ENCODE measurements at places on chromosomes 12 and 14.

- DNase-seq: no peak
Observed at GRCh38 chr12:13587721-13588390, 391.3 kb downstream of the EMP1 start.

DNA sequence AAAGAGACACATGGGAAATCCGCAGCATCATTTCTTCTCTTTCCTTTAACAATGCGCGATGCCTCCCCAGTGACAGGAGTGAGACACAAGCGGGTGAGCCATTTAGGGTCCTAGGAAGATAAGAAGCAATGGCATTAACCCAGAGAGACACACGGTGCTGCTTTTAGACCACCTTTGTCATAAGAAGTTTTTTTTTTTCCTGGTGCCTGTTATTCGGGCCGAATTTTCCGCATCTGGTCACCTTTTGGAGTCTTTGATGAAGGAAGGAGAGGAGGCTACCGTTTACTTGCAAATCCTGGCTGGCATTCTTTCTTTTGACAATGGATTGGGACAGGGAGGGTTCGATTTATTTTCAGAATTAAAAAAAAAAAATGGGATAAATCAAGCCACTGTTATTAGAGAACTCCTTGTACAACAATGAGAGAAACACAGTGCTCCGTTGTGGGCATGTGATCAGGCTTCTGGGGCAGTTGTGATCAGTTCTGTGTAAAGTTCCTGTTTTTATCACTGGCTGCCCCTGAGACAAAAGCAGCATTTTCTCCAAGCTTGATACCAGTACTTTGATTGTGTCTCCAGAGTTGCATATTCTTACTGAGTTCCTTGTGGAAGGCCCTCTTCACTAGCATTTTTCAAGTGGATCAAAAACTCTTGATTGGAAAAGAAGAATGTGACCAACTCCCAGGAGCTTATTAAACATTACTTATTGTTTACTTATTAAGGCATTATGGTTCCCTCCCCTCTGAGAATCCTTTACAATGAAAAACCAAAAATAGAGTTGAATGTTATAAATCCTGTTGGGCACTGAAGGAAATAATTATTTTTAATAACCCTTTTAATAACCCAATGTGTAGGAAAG, 1.1 kb downstream of the DIP2B start:
- DNase-seq: no peak

GRCh38 chr14:60101786-60102185, 10.1 kb downstream of the PCNX4 start:
- DNase-seq: no peak

GRCh38 chr12:125083072-125083471, 17.8 kb downstream of the AACS start:
- DNase-seq: no peak

GRCh38 chr12:47319746-47320145, 240.0 kb upstream of the AMIGO2 start:
- DNase-seq: no peak

DNA sequence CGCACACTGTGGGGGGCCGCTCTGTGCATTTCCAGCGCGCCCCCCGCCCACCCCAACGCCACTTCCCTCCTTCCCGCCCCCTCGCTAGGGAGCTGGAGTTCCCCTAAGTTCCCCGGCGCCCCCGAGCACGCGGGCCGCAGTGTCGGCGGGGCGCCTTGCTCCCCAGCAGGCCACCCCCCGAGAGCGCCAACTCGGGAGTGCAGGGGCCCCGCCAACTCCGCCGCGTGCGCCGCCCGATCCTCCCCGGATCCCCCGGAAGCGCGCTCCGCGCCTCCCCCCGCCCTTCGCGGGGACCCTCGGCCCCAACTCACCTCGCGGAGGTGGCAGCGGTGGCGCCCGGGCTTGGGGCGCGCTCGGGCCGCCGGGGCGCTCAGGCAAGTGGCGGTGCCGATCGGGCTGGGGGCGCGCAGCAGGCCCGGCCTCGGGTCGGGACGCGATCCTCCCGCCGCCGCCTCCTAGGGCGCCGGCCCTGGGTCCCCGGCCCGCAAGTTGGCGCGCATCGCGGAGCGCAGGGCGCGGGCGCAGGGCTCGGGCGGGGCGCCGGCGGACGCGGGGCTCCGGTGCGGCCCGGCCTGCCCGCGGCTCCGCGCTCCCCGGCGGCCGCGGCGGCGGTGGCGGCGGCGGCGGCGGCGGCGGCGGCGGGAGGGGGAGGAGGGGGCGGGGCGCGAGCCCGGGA, at the start of gene NCOR2:
Gene NCOR2, minus strand, starts transcription at position 616 of the 676 bp plus-strand sequence. CDS start 72,361 bp downstream, outside the sequence.
- DNase-seq: no peak

DNA sequence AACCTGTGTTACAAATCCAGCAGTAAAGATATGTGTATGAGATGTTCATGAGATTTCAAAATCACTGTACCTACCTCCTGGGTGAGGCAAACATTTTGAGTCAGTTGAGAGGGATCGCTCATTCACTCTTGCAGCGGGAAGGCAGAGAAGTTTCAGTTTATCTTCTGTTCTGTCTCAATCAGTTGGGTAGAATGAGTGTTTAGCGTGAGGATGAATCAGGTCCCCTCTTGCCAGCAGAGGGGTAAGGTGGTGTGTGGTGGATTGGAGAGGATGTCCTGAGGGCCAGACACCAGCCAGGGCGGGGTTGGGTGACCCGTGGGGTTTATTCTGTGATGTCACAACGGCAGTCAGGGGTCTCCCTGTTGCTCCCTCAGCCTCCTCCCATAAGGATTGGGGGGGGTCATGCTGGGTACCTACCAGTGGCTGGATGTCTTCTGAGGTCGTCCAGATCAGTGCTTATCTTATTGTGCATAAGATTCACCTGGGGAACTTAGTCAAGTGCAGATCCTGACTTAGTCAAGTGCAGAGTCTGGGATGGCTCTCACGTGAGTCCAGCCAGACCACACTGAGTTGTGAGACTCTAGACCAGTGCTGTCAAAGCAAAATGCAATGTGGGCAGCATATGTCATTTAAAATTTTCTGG, at the start of gene GSG1:
Gene GSG1, minus strand, starts transcription at position 277 of the 643 bp plus-strand sequence. Its CDS starts 155 bp downstream, at position 122.
- no peak for DNase-seq

DNA sequence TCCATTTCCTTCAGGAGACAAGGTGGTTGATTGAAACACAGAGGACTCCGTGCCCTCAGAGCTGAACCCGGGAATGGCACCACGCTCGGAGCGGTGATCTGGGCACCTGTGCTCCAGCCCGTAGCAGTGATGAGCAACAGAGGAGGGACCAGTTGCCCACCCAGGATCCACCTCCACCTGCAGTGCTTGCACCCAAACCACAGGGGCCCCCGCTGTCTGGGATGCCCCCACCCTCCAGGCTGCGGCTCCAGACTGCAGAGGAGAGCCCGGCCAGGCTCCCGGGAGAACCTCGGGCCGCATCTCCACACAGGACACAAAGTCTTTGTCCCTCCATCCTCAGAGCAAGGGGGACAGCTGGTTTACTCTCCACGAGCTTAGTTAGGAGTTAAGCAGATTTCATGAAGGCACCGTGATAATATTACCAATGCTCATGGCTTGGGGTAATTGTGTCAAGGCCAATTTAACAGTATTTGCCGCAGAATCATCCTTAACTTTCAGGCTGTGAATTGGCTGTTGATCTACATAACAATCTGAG, 100.6 kb downstream of the TNFAIP2 start:
- no peak for DNase-seq

GRCh38 chr14:76499399-76499798, 123.5 kb downstream of the ESRRB start:
- DNase-seq: no peak

- no peak for DNase-seq
Observed at GRCh38 chr12:80720516-80720915, 3.8 kb downstream of the MYF5 start.

DNA sequence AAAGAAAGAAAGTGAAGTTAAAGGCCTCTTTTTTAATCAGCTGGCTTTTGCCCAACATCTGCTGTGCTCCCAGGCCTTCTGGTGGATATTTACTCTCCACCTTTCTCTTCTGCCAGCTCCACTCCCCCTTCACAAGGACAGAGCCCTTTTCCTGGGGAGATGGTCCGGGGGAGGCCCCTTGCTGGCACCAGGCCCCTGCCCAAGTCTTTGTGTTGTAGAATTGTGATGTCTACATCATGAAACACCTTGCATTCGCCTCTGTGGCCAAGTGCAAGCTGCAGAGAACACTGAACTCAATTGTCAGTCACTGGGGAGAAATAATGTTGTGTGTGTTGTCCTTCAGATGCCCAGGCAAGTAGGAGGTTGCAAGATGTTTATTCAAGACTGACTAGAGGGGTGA, 150.3 kb downstream of the DPF3 start:
- DNase-seq: no peak

- DNase-seq: no peak
Observed at GRCh38 chr12:75507086-75507485, 4.3 kb downstream of the KRR1 start.

- DNase-seq: no peak
Observed at GRCh38 chr14:101584055-101584859, 23.0 kb downstream of the DIO3 start.

DNA sequence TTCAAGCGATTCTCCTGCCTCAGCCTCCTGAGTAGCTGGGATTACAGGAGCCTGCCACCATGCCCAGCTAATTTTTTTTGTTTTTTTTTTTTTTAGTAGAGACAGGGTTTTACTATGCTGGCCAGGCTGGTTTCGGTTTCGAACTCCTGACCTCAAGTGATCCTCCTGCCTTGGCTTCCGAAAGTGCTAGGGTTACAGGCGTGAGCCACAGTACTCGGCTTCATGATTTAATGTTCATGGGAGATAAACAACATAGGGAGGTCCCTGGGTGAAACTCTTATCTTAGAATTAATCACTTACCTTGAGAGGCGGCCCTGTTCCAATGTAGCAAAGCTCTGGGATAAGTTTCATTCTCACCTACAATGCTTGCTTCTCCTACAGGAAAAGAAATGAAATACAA, 48.3 kb downstream of the SEL1L start:
- DNase-seq: no peak

- DNase-seq: no peak
Observed at GRCh38 chr12:88921890-88922532, 341.7 kb upstream of the KITLG start.

- no peak for DNase-seq
Observed at GRCh38 chr12:48198985-48199384, 4.1 kb downstream of the OR10AD1 start.

Measured in T-helper 2 cell (primary cell).